NCI-H1417 treated with DMSO at 0.1 percent for 48 hours (cell line): ENCODE measurements at places on chromosomes 16 and 17.

DNA sequence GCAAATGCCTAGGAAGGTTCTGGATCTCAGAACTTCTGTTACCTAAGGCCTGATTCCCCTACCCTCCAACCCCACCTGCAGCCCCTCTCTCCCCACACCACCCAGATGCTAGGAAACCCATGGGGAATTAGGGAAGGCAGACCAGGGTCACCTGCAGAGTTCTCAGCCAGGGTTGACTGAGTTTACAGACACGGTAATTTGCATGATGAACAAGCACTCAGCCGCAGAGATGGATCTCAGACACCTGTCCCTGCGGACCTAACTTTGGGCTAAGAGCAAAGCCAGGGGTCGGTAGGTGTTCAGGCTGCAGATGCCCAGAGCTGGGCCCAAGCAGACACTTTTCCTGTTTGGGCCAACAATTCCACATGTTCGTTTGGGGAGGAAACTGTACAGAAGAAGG is 2.9 kb downstream of the ABI3 start:
- no peak for DNase-seq

- no peak for DNase-seq
Measured at GRCh38 chr17:40328386-40328766, 19.4 kb downstream of the RARA start.

- no peak for DNase-seq
Measured at GRCh38 chr16:57229079-57229478, 16.0 kb upstream of the ARL2BP start.

- DNase-seq = no peak
Measured at GRCh38 chr17:29628644-29629043, 5.9 kb upstream of the CORO6 start.

DNA sequence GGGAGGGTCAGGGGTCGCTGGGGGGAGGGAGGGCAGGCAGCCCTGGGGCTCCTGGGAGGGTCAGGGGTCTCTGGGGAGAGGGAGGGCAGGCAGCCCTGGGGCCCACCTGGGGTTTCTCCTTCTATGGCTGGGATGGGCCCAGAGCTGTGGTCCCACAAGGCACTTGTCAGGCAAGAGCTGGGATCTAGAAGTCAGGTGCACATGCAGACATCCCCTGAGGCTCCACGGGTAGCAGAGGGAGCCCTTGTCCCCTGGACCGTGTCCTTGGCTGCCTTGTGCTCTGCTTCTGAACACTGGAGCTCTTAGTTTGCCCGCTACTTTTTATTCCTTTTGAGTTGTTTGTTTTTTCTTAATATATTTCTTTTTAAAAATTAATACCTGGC is 1.8 kb downstream of the TUBB3 start:
- DNase-seq = no peak

- no peak for DNase-seq
Measured at GRCh38 chr17:71011391-71011790, 842.1 kb downstream of the KCNJ2 start.

DNA sequence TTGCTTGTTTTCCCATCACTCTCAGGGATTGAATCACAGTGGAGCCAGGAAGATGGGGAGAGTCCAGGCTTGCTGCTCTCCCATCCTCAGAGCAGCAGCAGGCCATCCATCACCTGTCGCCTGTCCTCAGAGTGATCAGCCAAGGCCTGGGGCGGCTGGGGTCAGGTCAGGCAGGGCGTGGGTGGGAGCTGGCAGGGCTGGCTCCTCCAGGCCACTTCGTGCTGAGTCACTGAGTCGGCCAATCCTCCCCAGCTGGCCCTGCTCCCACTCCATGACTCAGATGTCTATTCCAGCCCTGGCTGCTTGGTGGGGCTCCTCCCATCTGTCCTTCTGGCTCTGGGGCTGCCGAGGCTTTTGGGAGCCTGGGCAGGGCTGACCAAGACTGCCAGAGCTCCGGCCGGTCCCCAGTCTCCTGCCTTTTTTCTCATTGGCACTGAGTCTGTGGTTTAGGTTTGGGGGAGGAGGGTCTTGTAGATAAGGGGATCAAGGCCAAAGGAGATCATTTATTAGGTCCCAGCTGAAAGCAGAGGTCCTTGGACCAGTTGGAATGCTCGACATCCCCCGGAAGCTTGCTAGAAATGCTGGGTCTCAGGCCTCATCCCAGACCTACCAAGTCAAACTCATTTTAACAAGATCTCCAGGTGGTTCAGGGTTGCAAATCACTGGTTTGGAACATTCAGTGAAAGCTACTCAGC is 72.7 kb downstream of the ABCC1 start:
- no peak for DNase-seq

DNA sequence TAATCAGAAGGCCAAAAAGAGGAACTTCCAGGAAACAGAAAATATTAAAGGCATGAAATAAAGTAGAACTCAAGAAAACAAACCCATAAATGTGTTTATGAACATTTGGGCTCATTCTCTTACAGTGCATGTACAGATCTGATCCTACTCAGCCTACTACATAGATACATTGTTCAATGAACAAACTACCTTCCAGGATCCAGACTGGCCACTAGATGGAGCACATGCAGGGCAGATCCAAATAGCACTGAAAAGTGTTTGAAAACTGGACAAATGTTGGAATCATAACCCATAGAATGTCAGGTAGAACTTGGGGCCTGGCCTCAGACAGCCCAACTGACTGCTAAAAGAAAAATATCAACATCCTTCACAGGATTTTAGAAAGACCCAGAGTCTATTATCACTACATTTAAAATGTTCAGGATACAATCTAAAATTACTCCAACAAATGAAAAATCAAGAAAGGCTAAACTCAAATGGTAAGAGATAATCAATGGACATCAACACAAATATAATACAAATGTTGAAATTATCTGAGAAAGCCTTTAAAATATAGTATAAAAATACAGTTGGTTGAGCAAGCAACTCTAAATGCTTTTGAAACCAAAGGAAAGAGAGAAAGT is 122.4 kb upstream of the NUDT7 start:
- no peak for DNase-seq

DNA sequence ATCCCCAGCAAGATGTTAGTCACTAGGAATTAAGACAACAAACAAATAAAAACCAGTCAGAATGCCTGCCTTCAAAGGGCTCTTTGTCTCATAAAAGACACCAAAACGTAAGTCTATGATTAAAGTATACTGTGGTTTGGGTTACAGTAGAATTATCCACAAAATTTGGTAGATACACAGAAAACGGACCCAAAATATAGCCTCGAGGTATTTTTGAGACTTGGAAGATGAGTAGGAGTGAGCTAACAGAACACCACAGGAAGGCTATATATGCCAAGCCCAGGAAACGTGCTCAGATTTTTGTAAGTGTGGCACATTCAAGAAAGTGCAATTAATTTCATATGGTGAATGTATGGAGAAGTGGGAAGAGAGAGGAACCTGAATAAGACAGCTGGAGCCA is 831.4 kb downstream of the CDH11 start:
- no peak for DNase-seq

- DNase-seq = no peak
Measured at GRCh38 chr17:18218756-18219415, 6.5 kb upstream of the LLGL1 start.

DNA sequence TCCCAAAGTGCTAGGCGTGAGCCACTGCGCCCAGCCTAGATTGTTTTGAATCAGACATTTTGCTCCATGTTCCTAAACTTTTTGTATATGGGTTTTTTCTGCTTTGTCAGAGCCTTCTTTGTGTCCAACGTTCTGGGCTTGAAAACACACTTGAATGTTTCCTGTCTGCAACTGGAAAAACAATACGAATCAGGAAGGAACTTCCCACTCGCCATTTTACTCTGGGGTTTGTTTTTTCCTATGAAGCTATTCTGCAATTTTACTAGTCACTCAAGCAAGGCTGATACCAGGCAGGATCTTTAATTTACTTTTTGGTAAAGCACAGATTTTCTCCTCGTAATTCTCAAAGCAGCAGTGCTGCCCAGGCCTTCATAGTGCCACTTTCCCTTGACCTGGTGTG is 31.6 kb downstream of the ARHGAP17 start:
- no peak for DNase-seq

GRCh38 chr17:31869031-31869430 is 10.0 kb upstream of the COPRS start:
- no peak for DNase-seq

GRCh38 chr17:66508896-66509844 is 206.8 kb downstream of the PRKCA start:
- no peak for DNase-seq
